Urinary bladder (tissue), 4 donors: ENCODE measurements at places on chromosomes 1 and 21. TPM values are rescaled to one million over a fixed set of nuclear protein-coding genes. Genes with fewer than 3 reads are reported as not detected.
A peak's percentile ranks its signal among the peaks of the same experiment; 100 is the strongest.

DNA sequence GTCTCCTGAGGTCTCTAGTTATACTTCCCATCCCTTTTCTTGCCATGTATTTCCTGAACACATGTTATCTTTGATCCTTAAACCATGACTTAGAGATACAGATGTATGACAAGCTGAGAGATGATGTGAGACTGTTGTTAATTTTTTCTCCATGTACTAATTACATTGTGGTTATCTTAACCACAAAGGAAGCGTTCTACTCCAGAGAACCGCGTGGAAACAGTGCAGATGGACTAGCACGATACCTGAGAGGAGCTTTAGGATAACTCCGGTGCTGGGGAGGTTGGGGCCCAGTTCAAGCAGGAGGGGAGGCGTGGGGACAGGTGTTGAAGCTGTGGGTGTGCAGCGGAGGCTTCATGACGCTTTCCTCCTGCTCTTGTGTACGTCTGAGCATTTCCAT, 17.5 kb downstream of the PDE9A start:
- DNase-seq = no peak

DNA sequence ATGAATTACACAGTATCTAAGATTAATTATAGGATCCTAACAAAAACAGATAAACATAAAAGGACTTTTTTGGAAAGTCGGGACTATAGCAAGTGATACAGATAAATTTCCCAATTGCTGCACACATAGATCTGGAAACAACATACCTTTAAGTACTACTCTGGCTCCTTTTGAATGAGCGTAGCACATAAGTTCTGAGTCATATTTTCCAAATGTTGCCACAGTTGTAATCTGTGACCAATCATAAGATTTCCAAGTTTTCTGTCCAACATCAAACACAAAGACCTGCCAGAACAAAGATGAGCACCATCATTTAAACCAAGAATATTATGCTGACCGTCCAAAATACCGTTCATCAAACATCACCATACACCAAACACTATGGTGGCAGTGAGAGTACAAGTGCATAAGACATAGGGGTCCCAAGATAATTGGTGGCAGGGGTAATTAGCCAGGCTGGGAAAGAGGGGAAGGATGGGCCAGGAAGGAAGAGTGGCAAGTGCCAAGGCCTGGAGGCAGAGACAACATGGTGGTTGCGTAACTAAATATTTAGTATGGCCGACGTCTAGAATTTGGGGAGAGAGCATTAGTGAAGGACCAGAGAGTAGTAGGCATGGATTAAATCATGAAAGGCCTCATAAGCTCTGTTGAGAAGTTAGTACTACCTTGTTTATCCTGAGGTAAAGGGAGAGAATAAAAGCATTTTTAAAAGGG, 3.6 kb downstream of the CTBS start:
- no peak for DNase-seq

DNA sequence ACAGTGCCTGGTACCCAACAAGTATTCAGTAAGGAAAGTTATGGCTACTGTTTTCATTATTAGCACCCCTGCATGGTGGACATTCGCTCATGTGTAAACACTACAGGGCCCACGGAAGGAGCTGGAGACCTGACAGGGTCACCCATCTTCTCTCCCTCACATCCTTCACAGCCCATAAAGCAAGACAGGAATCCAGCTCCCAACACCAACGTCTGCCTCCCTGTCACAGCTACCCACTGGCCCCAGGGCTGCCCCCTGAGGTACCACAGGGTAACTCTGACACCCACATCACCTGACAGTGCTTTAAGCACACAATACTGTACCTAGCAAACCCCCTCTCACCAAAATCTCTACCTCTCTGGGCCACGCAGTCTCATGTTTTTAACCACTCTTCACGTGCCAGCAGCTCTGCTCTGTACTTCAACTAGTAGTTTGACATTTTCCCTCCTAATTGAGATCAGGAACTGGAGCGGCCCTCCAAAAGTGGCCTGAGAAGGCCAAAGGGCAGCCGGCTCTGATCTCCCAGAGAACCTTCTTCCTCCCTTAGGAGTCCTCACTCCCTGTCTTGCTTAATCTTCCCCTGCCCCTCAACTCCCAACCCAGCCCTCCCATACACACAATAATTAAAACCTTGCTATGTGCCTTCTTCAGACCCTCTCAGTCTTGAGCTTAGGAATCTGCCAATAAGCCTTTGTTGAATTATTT, 76.8 kb downstream of the CD34 start:
- DNase-seq = no peak

Gene IKBKE
- polyA plus RNA-seq = 3.5 TPM

DNA sequence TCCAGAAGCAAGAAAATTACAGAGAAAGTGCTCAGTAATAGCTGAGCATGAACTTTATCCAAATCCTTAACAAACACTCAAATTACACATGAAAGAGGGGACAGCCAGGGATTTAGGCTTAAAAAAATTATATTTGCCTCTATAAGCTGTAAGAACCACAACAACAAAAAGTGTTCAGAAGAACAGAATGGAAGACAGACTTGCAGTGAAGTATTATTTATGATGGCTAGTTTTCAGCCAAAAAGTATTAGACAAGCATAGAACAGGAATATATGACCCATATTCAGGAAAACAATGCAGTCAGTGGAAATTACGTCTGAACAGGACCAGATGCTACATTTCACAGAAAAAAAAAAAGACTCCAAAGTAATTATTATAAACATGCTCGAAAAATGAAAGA, 1246.3 kb downstream of the NCAM2 start:
- DNase-seq = peak; percentile 13

Gene NBPF6
- not detected for polyA plus RNA-seq

Gene TBX19
- 1.8 TPM for polyA plus RNA-seq

Gene TRAF3IP3
- polyA plus RNA-seq = 2.3 TPM

DNA sequence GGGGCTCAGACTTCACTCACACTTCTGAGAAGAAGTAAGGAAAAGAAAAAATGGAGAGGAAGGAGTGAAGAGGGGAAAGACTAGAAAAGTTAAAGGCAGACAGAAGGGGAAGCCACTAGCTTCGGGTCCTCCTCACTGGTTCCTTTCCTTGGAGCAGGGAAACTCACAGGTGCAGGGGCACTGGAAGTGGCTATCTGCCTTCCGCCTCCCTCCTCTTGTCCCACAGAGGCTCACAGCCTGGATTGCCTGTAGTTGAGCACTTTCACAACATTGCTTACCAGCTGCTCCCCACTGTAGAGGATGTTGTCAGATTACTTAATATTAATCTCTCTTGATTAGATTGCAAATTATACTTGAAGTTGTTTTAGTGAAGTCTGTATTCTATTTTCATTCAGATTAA, 21.6 kb upstream of the ABCA4 start:
- DNase-seq = no peak

Gene COL9A2
- 11.2 TPM for polyA plus RNA-seq

GRCh38 chr1:221751226-221751887, 9.5 kb upstream of the DUSP10 start:
- DNase-seq = no peak

GRCh38 chr1:239056940-239057339, 329.4 kb upstream of the CHRM3 start:
- peak; percentile 46 for DNase-seq

- no peak for DNase-seq
Measured at GRCh38 chr1:195933835-195934234, 674.4 kb downstream of the KCNT2 start.

Gene BCAS2
- 38.2 TPM for polyA plus RNA-seq

Gene OR2AK2
- not detected for polyA plus RNA-seq

DNA sequence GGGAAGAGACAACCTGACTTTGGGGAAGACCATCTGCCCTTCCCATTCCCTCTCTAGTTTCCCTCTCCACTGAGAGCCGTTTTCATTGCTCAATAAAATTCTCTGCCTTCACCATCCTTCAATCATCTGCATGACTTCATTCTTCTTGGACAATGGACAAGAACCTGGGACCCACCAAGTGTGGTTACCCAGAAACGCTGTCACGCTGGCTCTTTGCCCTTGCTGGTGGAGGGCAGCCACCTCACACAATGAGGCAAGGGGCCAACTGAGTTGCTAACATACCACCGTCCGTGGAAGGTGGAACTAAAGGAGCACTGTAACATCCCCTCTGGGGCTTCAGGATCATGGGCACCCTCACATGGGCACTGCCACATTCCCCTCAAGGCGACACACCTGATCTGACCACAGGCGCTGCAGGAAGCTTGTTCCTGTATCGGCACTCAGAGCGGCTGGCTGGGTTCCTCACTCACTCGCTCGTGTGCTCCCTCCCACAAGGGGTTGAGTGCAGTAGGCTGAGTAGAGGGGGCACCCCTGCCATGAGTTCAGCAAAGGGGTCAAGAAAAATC, 652.4 kb downstream of the PLPP3 start:
- DNase-seq = no peak

Gene FCRL6
- 0.20 TPM for polyA plus RNA-seq

Gene KPNA6
- 17.1 TPM for polyA plus RNA-seq

- no peak for DNase-seq
Measured at GRCh38 chr1:77200806-77201205, 18.4 kb downstream of the PIGK start.

- no peak for DNase-seq
Measured at GRCh38 chr1:245995474-245995873, 511.6 kb downstream of the SMYD3 start.

DNA sequence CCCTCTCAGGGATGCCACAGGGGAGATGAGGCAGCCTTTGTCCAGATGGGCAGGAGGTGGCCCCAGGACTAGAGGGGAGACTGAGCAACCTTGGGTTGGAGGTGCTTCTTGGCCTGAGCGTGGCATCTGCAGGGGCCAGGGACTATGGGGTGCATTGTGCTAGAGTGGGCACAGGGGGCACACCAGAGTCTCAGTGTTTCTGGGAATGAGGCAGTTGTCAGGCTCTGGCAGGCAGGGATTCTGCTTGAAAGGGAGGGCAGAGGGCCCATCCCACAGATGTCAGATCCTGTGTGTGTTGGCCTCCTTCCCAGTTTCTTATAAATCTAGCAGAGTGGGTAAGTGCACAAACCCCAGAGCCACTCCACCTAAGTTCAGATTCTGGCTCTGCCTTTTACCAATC, 13.7 kb downstream of the LGR6 start:
- no peak for DNase-seq

DNA sequence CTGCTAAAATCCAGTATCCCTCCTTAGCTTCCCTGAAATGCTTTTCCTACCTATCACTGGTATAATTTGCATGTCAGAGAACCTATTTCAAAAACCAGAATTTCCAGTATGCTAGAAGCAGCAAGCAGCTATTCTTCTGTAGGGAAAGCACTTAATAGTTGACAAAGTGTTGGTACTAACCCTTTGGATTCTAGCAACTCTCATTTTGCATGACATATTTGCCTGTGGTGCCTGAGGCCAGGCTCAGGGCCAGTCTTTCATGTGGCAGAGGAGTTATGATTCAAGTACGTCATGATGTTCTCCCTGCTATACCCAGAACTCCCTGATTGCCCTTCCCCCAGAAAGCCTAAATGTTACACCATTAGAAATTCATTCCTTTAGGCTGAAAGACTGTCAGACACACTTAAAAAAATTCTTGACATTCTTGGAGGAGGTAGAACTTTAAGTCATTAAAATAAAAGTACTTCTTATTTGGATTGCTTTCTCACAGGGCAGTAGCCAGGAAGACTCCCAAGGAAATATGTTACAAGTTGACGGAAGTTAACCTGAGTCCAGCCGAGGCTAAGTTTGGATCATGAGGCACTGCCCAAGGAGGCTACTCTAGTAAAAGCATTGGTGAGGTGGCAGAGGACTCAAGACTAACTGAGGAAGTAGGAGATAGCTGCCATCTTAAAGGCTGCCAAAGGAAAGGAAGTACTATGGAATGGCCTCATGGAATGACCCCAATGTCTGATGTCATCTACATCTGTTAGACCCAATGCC, 298.4 kb upstream of the SPAG17 start:
- no peak for DNase-seq

GRCh38 chr1:58718435-58718834, 18.6 kb upstream of the MYSM1 start:
- no peak for DNase-seq

- no peak for DNase-seq
Measured at GRCh38 chr1:228141226-228142044, 1.4 kb downstream of the GUK1 start.

GRCh38 chr21:42073145-42074099, 2.3 kb downstream of the UMODL1 start:
- DNase-seq = no peak

GRCh38 chr1:152228831-152229230, 4.8 kb upstream of the HRNR start:
- DNase-seq = no peak

Gene SDF4
- polyA plus RNA-seq = 176 TPM

DNA sequence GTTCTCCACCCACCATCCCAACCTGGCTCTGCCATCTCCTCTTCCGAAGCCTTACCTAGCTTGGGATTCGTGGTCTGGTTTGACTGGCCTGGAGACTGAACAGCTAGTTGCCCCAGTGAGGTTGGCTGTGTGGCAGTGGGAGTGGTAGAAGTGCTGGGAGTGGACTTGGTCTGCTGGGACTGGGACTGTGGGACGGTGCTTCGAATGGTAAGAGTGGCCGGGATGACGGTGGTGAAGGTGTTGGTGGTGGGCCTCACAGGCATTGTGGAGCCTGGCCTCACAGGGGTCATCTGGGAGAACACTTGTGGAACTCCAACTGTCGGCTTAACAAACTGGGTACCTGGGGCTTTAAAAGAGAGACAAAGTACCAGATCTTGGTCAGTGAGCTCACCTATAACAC, 28.7 kb downstream of the PSMB4 start:
- no peak for DNase-seq

GRCh38 chr1:41456847-41457540, 27.5 kb downstream of the EDN2 start:
- DNase-seq = no peak

GRCh38 chr1:90512441-90512840, 204.7 kb downstream of the BARHL2 start:
- DNase-seq = no peak

DNA sequence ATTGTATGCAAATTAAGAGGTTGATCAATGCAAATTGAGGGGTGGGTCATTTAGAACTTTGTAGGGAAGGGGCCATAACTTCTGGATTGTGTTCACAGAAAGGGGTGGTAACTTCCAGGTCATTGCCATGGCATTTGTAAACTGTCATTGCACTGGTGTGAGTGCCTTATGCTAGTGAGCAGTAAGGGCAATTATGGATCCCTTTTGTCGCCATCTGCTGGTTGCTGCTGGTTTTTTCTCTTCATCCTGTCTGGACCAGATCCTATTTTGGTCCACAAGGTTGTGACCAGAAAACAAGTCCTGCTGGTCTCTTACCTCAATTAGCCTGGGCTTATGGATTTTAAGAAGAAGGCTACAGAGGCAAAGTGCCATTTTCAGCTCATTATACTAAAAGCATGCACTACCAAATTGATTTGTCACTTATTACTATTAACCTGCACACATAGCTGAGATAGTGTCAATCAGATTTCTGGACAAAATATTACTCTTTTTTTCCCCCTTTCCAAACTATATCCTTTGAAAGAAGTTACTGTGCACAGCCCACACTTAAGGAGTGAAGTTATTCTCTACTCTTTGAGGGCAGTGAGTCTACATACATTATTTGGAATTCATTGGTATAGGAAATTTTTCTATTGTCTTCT, 196.2 kb downstream of the ZC3H11B start:
- no peak for DNase-seq

GRCh38 chr1:205191622-205192021, 19.9 kb downstream of the DSTYK start:
- DNase-seq = no peak

Gene HSD11B1
- polyA plus RNA-seq = 12.5 TPM
